SK-N-SH (cell line): ENCODE measurements at places on chromosomes 1 and 21.

DNA sequence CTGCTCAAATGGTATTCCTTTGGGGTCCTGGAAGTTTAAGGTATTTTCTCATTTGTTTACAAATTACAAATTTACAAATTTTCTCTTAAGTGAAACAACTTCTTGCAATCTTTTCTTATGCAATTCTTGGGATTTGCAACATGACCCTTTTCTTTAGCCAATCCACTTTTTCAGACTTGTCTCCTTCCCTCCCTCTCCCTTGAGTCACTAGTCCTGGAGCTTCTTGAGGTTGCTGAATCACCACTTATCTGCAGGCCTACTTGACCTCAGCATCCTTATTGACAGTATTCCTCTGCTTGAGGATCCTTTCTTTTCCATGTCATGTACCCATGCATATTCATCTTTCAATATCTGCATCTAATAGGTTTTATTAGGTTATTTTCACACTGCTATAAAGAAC, 302.8 kb upstream of the ADAMTS5 start:
- H3K36me3 ChIP-seq = no peaks in the 10 kb centered on the region
- H3K27ac ChIP-seq = no peak overlapping the region
- no peaks in the 10 kb centered on the region for H3K27me3 ChIP-seq
- no peaks in the 10 kb centered on the region; the same call in 1 of the 2 replicates for H3K4me1 ChIP-seq
- H3K4me3 ChIP-seq = no peak overlapping the region

DNA sequence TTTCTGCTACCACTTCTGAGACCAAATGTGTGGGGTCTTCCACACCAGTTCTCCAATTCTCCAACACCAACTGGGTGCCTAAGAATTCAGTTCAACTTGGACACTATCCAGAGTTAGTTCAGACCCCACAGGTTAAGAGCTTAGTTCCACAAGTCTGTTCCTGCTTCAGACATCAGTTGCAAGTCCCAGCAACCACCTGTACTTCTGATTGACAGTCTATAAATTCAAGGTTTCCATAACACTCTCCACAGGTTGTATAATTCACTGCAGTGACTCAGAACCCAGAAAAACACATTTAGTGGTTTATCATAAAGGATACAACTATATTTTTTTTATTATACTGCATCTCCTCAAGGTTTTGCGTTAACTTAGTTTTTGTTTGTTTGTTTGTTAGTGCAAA, 18.7 kb downstream of the AK5 start:
- no peaks in the 10 kb centered on the region; the same call in 1 of the 2 replicates for H3K4me1 ChIP-seq
- no peak overlapping the region for H3K27ac ChIP-seq
- no peaks in the 10 kb centered on the region; the same call in 1 of the 2 replicates for H3K36me3 ChIP-seq
- no peak for DNase-seq
- H3K27me3 ChIP-seq = no peaks in the 10 kb centered on the region

- DNase-seq = no peak
- no peak overlapping the region for H3K4me3 ChIP-seq
- H3K4me1 ChIP-seq = 0 out of 2 replicates have a peak, but pooled peaks cover 5% of the 10 kb centered on the region
Measured at GRCh38 chr1:173405834-173406233, 71.3 kb upstream of the PRDX6 start.

- no peak overlapping the region for H3K27ac ChIP-seq
- H3K4me1 ChIP-seq = no peaks in the 10 kb centered on the region
- H3K36me3 ChIP-seq = no peaks in the 10 kb centered on the region; the same call in 1 of the 2 replicates
- no peaks in the 10 kb centered on the region for H3K27me3 ChIP-seq
- DNase-seq = peak; percentile 17
- H3K4me3 ChIP-seq = no peak overlapping the region
Measured at GRCh38 chr1:151135433-151136385, 10.7 kb downstream of the SEMA6C start.

DNA sequence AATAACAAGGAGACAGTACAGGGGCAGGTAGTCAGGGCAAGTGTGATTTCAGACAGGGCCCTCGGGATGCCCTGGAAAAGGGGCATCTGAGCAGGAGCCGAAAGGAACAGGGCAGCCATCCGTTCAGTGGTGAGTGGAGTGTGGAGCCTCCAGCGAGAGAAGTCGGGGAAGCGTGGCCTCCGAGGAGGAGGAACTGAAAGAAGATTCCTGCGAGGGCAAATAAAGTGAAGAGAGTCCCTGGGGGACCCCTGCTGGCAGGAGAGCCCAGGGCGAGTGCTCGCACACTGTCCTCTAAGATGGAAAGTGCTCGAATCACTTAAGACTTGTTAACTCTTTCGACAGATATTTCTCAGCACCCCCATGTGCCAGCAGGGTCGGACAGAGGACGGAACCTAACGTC, 3.5 kb upstream of the UTS2 start:
- H3K4me1 ChIP-seq = no peaks in the 10 kb centered on the region; the same call in 1 of the 2 replicates
- H3K27me3 ChIP-seq = no peaks in the 10 kb centered on the region
- H3K27ac ChIP-seq = no peak overlapping the region
- DNase-seq = no peak

GRCh38 chr1:44407430-44408211, 2.6 kb downstream of the RNF220 start:
- H3K27me3 ChIP-seq = peaks cover 93% of the 10 kb centered on the region
- no peak overlapping the region for H3K27ac ChIP-seq
- H3K36me3 ChIP-seq = no peaks in the 10 kb centered on the region

DNA sequence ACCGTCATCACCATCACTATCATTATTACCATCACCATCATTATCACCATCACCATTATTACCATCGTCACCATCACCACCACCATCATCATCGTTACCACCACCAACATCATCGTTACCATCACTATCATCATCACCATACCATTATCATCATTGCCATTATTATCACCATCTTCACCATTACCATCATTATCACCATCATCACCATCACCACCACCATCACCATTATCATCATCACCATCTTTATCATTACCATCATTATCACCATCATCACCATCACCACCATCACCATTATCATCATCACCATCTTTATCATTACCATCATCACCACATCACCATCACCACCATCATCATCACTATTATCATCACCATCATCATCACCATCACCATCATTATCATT, 112.9 kb downstream of the AJAP1 start:
- no peaks in the 10 kb centered on the region for H3K4me1 ChIP-seq
- H3K27me3 ChIP-seq = no peaks in the 10 kb centered on the region
- DNase-seq = no peak
- H3K27ac ChIP-seq = no peak overlapping the region
- H3K36me3 ChIP-seq = no peaks in the 10 kb centered on the region

- no peaks in the 10 kb centered on the region for H3K4me1 ChIP-seq
- no peak overlapping the region for H3K4me3 ChIP-seq
- H3K36me3 ChIP-seq = no peaks in the 10 kb centered on the region
- H3K27me3 ChIP-seq = no peaks in the 10 kb centered on the region
Measured at GRCh38 chr1:80384959-80385358, 1378.4 kb upstream of the ADGRL4 start.

- H3K4me3 ChIP-seq = no peak overlapping the region
- H3K36me3 ChIP-seq = no peaks in the 10 kb centered on the region
- no peak for DNase-seq
- H3K27ac ChIP-seq = no peak overlapping the region
Measured at GRCh38 chr21:8988696-8989095, 1532.7 kb upstream of the TPTE start.

DNA sequence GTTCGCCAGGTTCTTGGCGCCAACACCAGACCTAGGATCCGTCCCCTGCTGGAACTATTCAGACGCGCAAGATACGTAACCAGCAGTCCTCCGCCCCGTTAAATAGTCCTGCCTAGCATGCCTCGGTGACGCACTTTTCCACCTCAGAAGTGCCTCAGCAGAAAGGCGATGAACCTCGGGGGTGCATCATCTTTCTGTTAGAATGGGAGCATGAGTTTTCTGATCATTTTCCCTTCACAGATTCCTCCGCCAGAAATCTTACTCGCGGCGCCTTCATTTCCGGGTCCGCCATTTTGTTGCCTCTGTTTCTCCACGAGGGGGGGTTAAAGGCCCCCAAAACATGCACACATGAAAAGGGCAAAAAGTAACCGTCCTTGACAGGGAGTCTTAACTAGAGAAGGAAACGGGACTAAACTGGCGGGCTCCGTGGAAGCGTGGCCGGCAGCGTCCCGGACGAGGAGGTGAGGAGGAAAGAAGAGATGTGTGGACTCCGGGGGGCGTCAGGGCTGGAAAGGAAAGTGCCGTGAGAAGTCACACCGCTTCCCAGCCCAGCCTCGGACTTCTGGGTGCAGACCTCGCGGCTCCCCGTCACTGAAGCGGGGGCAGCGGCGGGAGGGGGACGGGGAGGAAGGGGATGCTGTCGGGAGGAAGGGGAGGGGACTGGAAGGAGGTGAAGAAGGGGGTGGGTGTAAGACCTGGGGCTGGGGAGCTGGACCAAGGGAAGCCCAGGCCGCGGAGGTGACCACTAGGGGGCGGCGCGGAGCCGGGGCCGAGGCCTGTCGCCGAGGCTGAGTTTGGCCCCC, at the start of gene GABPB2:
Gene GABPB2 (plus strand): TSS at position 288 of the 803 bp plus-strand sequence. CDS start 17,429 bp downstream, outside the sequence.
- peaks cover 36% of the 10 kb centered on the region for H3K36me3 ChIP-seq
- peak; percentile 89 for DNase-seq
- H3K27me3 ChIP-seq = no peaks in the 10 kb centered on the region
- H3K27ac ChIP-seq = peak within 1 kb of the TSS; percentile 91
- H3K4me1 ChIP-seq = no peaks in the 10 kb centered on the region

DNA sequence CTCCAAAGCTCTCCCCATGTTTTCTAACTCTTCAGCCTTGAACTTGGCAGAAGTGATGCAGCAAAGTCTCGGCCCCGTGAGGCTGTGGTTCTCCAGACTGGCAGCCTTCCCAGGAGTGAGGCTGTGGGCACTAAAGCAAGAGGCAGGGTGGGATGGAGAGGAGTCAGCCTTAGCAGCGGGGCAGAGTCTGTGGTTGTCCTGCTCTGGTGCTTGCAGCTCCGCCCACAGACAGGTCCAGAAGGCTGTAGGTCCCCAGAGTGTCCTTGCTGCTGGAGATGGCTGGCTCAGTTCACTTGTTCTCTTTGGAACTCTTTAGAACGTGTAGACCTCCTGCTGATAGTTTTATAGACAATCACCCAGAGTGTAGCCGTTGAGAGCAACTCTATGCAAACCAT, 142.6 kb downstream of the AJAP1 start:
- H3K4me3 ChIP-seq = no peak overlapping the region
- no peaks in the 10 kb centered on the region for H3K36me3 ChIP-seq
- H3K4me1 ChIP-seq = no peaks in the 10 kb centered on the region
- H3K27ac ChIP-seq = no peak overlapping the region
- no peak for DNase-seq

GRCh38 chr1:54547601-54548388, at the start of gene ACOT11:
Gene ACOT11 (plus strand): TSS chr1:54548228. CDS start chr1:54548310, 82 bp downstream.
- H3K4me3 ChIP-seq = peak within 1 kb of the TSS; percentile 44
- H3K4me1 ChIP-seq = peaks cover 28% of the 10 kb centered on the region
- H3K27ac ChIP-seq = peak within 1 kb of the TSS; percentile 96
- no peaks in the 10 kb centered on the region for H3K27me3 ChIP-seq
- no peaks in the 10 kb centered on the region for H3K36me3 ChIP-seq
- DNase-seq = peak; percentile 93

GRCh38 chr1:226004396-226004795, 5.3 kb upstream of the SDE2 start:
- no peak overlapping the region for H3K4me3 ChIP-seq
- H3K4me1 ChIP-seq = peaks cover 17% of the 10 kb centered on the region
- H3K36me3 ChIP-seq = no peaks in the 10 kb centered on the region

GRCh38 chr1:5432436-5432835, 559.8 kb downstream of the NPHP4 start:
- peaks cover 50% of the 10 kb centered on the region; the same call in 1 of the 2 replicates for H3K4me1 ChIP-seq
- H3K4me3 ChIP-seq = no peak overlapping the region
- no peaks in the 10 kb centered on the region for H3K36me3 ChIP-seq
- H3K27ac ChIP-seq = no peak overlapping the region

GRCh38 chr1:230171356-230172015, 104.4 kb downstream of the GALNT2 start:
- no peaks in the 10 kb centered on the region for H3K36me3 ChIP-seq
- H3K4me3 ChIP-seq = no peak overlapping the region
- DNase-seq = no peak
- peaks cover 12% of the 10 kb centered on the region; the same call in 1 of the 2 replicates for H3K4me1 ChIP-seq
- H3K27me3 ChIP-seq = no peaks in the 10 kb centered on the region
